ENCODE measurements at places on chromosomes 1 and 21.

- no peak for DNase-seq
Observed at GRCh38 chr1:234836045-234836681, 226.2 kb upstream of the IRF2BP2 start.

- peak; percentile 79 for DNase-seq
Observed at GRCh38 chr1:233904633-233905415, at the start of gene SLC35F3. TSS of gene SLC35F3 (plus strand) at chr1:233904676.

DNA sequence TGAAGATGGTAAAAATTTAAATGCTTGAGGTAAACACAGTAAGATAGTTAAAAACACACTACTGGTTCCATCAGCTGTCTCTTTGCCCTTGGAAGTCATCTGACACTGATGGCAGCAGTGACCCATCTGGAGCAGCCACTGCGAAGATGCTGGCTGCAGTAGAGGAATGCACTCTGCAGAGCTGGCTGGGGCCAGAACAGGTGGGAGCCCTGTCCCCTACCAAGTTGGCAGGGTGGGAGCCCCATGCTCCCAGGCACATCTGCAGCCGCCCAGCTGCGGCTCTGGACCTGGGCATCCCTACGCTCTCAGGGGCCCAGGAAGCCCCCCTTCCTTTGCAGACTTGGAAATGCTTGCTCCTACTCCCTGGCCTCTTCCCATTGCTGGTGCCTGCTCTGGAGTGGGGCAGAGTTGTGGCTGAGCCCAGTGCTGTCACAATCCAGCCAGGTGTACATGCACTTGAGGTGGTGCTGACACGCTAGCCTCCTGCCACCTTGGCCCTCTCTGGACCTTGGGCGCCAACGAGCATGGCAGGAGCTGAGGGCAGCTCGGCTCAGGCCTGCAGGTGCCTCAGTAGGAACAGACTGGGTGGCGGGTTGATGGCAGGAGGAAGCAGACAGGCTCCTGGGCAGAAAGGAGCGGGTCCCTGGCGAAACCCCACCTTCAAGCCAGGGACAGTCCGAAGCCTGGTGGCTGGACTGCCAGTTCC, 227.0 kb downstream of the FGGY start:
- DNase-seq = no peak

GRCh38 chr1:155650231-155650757, 38.3 kb downstream of the YY1AP1 start:
- DNase-seq = no peak

GRCh38 chr1:43337588-43337987, at the start of gene MPL:
TSS of gene MPL (plus strand) at chr1:43337818. CDS start at chr1:43337849, 31 bp downstream.
- DNase-seq = no peak

- no peak for DNase-seq
Observed at GRCh38 chr1:43779266-43779665, 71.9 kb downstream of the ST3GAL3 start.

- no peak for DNase-seq
Observed at GRCh38 chr1:32234792-32235191, 12.2 kb upstream of the FAM167B start.

DNA sequence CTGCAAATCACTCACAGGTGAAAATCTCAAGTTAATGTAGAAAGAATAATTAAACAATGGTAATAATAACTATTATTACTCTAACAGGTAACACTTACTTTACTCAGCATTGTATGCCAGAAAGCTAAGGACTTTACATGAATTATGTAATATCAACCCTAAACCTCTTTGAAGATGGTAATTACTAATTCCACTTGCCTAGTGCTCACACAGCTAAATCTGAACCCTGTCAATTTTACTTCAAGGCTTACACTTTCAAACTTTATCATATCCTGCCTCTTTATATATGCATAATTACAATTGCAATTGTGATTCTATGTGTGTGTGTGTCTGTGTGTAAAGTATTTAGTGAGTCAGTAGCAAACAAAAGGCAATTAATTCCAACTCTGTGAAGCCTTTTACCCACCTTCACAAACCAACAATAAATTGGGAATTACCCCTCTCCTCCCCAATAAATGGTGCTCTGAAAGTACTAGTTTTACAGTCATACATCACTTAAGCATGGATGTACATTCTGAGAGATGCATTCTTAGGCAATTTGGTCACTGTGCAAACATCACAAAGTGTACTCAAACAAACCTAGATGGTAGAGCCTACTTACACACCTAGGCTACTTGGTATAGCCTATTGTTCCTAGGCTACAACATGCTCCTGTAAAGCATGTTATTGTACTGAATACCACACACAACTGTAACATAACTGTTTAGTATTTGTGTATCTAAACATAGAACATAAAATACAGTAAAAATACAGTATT, 5.9 kb downstream of the ZNF644 start:
- DNase-seq = no peak

DNA sequence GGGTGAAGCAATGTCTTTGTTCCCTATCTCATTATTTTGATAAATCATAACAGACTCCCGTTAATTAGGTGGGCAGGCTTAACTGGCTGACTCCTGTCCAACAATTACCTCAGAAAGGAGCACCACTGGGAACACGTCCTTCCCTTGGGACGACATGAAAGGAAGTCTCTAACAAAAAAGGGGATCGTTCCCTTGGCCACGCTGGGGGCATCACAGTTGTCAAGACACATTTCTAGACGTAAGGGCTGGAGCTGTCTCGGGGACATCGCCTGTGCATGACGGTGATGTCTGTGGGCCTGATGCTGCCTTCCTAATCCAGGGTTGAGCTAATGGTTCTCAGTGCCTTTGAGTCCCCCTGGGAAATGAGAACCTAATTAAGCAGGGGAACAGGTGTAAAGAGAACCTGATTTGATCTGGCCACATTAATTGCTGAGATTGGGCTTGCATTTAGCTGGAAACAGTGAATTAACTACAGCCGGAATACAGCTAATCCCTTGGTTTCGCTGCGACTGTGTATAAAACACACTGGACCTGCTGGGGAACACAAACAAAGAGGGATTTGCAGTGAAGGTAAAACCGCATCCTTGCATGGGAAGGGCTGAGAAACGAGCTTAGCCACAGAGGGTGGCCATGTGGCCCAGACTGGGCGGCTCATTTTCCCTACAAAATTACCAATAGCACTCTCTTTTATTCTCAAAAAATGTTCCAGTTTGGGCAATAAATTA, 111.8 kb downstream of the MRPS6 start:
- DNase-seq = no peak

- no peak for DNase-seq
Observed at GRCh38 chr1:3312898-3313575, 141.4 kb upstream of the ARHGEF16 start.

DNA sequence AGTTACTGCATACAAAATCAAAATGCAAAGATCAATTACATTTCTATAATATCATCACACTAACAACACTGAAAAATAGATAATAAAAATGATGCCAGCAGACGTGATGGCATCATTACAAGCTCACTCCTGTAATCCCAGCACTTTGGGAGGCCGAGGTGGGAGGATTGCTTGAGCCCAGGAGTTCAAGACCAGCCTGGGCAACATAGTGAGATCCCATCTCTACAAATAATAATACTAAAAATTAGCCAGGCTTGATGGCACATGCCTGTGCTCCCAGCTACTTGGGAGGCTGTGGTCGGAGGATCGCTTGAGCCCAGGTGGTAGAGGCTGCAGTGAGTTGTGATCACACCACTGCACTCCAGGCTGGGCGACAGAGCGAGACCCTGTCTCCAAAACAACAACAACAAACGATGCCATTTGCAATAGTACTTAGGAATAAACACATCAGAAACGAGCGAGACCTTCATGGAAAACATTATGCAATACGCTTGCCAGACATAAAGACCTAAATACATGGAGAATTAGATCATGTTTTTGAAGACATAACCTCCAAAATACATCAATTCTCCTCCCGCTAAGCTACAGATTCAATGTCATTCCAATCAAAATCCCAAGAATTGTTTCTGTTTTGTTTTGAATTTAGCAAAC, 86.6 kb upstream of the ERRFI1 start:
- DNase-seq = no peak

GRCh38 chr1:41394959-41395956, 34.0 kb downstream of the FOXO6 start:
- no peak for DNase-seq

DNA sequence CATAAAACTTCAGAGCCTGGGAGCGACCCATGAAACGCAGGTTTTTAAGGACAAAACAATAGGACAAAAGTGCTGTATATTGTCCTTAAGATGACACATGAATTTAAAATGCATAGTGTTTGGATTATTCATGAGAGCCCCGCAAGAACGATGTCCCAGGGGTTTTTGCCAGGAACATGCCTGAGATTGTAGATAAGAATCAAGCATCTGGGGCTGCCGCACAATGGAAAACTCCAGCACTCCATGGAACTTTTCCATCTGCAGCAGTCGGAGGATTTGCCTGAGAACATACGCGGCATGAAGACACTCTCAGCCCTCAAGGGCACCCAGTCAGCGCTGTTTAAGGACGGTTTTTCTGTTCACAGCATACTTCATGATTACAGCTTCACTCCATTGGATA, 5.3 kb upstream of the ERG start:
- peak; percentile 34 for DNase-seq

- DNase-seq = no peak
Observed at GRCh38 chr1:119358636-119359035, 9.9 kb upstream of the HAO2 start.

- DNase-seq = no peak
Observed at GRCh38 chr21:42209801-42210479, 9.0 kb upstream of the ABCG1 start.

- DNase-seq = no peak
Observed at GRCh38 chr1:187877220-187877619, 1048.5 kb downstream of the PLA2G4A start.

DNA sequence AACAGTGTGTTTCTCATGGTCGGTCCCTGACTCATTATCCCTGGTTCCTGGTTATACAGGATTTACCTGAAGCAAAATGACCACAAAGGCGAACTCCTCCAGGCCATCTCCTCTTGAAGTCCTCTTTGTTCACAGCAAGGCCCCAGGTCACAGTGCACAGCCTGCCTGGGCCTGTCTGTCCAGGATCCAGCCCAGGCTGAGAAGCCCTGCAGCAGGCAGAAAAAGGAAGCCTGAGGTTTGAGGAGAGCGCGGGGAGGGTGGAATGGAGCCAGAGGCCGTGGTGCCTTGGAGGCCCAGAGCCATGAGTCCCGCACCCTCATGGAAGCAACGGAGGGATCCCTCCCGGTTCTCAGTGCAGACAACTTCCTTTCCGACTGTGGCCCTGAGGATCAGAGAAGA, 136.8 kb upstream of the IRF2BP2 start:
- DNase-seq = no peak

- no peak for DNase-seq
Observed at GRCh38 chr1:204081791-204082513, 9.0 kb downstream of the SOX13 start.

DNA sequence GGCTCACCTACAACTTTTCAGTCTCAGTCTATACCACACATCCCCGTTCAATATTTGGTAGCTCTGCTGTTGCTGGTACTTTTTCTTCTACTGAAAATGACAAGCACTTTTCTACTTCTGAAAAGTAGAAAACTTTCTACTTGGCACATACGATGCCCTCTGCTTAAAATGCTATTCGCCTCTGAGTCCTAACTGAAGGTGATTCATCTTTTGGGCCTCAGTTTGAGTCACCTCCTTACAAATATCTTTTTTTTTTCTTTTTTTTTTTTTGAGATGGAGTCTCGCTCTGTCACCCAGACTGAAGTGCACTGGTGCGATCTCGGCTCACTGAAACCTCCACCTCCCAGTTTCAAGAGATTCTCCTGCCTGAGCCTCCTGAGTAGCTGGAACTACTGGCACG, 136.0 kb upstream of the CYYR1 start:
- DNase-seq = no peak

DNA sequence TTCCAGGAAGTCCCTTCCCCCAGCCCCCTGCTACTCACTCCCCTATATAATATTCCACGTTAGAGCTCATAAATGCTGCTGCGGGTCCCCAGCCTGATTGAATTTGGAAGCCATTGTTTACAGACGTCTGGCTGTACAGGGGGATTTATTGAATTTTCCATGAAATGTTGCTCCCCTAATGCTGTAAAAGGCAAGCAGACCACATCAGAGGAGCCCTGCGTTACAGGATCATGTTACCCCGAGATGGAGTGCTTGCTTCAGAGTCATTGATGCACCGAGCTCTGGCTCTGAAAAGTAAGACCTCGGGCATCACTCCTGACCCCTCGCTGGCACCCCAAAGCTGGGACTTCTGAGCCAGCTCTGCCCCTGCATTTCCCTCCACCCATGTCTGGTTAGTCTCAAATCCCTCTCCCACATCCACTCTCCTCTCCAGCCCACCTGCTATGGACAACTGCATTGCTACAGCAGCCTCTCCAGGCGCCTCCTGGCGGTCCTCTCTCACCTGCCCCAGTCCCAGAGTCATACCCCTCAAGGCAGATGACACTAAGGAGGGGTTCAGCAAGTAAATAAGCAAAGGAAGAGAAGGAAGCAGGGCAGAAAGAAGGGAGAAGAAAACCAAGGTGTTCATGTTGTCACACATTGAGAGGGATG, 127.8 kb downstream of the TMEM53 start:
- no peak for DNase-seq
